ENCODE measurements at places on chromosomes 16 and 17.
A peak's percentile ranks its signal among the peaks of the same experiment; 100 is the strongest.

GRCh38 chr17:2054512-2055291 lies at the start of gene HIC1:
TSS of gene HIC1 (plus strand) at chr17:2055103. CDS start at chr17:2056691, 1,588 bp downstream.
- no peak for DNase-seq

DNA sequence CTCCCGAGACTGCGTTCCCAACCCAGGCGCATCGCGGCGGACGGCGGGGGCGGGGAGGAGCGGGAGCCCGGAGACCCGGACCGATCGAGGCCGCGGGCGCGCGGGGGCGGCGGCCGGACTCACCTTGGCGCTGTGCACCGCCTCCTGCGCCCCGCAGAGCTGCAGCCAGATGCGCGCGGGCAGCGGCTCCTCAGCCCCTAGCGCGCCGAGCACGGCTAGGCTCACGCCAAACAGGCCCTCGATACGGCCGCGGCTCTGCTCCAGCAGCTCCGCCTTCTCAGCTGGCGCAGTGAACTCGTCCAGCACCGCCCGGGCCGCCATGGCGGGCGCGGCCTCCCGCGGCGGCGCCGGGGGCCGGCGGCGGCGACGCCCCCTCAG lies 339 bp downstream of the N4BP1 start:
- DNase-seq, result no peak

DNA sequence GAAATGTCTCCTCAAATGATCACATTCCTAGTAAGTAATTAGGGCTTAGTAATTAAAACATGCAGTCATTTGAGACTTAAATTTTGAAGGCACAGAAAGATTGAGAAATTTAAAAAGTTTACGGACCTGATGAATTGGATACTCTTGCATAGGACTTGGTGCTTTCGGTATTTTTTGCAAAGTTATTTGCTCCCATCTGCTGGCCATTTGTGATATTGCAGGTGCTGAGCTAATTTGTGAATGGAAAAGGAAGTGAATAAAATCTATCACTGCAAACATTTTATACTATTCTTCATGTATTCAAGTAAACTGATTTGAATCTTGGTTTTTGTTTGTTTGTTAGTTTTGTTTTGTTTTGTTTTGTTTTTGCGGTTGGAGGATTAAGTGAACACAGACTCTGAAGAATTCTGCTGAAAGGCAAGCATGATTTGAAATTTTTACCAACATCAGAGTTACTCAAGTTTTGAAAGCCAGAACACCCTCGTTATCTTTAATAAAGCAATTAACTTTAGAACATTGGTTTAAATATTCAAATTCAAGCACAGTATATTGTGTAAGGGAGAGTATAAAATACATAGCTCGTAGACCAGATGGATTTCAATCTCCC lies 689.5 kb upstream of the RBFOX1 start:
- peak; percentile 73 for DNase-seq

DNA sequence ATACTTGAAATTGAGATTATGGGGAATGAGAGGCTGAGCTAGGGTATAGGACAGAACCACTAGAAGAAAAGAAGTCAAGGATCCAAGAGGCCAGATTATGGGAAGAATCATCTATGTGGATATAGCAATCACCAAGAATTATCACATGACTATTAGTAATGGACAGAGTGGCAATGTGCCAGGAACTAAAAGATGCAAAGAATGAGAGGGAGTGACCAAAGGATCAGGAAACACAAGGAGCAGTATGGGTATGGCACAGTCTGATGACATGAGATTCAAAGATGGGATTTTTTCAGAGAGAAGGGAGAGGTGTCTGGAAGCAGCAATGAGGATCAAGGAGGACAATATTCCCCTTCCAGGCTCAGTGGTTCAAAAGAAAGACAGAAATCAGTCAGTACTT lies 212.2 kb downstream of the AATF start:
- DNase-seq, result no peak

- no peak for DNase-seq
Measured at GRCh38 chr16:54241525-54241924, 45.1 kb downstream of the IRX3 start.

- peak; percentile 17 for DNase-seq
Measured at GRCh38 chr17:8417806-8418205, 17.9 kb upstream of the NDEL1 start.

DNA sequence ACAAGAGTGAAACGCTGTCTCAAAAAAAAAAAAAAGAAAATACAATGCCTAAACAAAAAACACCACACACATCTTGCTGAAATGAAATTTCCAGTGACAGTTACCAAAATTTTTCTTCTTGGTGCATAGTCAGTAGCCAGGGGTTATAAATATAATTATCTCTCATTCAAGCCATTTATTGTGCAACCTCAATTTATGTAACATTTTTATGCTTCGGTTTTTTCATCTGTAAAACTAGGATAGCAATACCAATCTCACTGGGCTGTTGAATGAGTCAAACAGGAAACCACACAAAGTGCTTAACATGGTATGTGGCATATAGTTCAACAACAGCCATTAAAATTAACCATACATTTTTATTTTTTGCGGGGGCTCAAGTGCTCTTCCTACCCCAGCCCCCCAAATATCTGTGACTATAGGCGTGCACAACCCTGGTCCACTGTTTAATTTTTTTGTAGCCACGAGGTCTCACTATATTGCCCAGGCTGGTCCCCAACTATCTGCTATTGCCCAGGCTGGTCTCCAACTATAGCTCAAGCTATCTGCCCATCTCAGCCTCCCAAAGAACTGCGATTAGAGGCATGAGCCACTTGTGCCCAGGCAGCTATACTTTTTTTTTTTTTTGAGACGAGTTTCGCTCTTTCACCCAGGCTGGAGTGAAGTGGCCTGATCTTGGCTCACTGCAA lies 2.6 kb downstream of the COG4 start:
- peak; percentile 82 for DNase-seq

DNA sequence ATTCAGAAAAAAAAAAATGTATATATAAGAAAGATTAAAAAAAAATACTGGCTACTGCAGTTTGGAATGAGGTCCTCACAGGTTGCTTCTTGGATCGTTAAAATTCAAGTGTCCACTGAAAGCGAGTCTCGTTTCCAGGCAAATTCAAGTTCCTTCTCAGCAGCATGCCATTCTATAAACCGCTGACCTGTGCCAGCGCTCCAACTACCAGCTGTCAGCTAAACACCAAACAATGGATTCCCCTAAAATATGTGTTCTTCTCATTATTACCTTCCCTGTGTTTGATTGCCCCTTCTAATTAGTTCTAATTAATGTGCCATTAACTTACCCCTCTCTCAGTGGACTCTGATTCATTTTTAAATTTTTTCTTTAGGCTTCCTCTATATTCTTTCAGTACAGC lies 92.4 kb downstream of the DNAH9 start:
- no peak for DNase-seq

DNA sequence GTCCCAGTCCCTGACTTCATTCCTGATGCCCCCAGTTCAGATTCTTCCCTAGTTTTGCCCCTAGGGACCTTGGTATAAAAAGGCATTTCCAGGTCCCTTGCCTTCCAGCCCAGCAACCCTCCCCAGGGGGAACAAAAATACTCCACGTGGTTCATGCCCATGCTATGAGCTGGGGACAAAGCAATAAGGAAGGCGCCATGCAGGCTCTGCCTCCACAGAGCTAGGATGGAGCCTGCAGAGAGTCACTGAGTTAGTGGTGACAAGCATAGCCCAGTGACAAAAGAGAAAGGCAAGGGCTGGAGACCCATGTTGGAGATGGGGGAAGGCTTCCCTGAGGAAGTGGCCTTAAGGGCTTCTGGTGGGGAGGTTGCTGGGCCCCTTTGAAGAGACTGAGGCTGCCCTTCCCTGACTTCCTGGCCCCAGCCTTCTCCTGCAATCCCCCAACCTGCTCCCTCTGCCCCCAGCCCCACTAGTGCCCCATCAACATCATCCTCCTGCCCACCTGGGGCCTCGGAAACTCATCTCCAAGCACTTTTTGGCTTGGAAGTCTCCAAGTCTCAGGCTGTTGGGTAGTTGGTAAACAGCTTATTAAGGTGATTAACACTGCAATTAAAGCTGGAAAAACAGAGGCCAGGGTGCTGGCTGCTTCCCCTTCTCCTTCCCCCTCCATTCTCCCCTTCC lies 9.6 kb downstream of the DLX3 start:
- no peak for DNase-seq

DNA sequence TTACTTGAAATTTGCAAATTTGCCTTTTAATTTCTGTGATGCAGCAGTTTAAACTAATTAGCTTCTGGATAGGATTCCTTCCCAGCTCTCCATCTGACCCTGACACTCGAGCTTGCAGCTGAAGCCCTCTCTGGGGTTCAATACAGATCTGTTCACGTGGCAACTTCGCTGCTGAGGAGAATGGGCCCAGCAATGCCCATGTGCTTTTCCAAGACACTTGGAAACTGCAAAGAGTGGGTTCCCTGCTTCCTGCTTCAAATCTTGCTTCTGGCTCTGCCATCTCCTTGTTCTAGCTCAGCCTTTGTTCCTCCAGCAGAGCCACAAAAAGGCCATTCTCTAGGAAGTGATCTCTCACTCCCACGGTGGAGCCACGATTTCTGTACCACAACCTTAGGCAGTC lies 50.0 kb upstream of the IRX6 start:
- no peak for DNase-seq

GRCh38 chr16:68779891-68780290 lies 42.8 kb downstream of the CDH1 start:
- no peak for DNase-seq

Measured in common myeloid progenitor, CD34-positive (primary cell).